ENCODE measurements at places on chromosomes 12 and 14. TPM values are rescaled to one million over a fixed set of nuclear protein-coding genes. Genes with fewer than 3 reads are reported as not detected.

The FAM186B gene
- 0.85 TPM for total RNA-seq

DNA sequence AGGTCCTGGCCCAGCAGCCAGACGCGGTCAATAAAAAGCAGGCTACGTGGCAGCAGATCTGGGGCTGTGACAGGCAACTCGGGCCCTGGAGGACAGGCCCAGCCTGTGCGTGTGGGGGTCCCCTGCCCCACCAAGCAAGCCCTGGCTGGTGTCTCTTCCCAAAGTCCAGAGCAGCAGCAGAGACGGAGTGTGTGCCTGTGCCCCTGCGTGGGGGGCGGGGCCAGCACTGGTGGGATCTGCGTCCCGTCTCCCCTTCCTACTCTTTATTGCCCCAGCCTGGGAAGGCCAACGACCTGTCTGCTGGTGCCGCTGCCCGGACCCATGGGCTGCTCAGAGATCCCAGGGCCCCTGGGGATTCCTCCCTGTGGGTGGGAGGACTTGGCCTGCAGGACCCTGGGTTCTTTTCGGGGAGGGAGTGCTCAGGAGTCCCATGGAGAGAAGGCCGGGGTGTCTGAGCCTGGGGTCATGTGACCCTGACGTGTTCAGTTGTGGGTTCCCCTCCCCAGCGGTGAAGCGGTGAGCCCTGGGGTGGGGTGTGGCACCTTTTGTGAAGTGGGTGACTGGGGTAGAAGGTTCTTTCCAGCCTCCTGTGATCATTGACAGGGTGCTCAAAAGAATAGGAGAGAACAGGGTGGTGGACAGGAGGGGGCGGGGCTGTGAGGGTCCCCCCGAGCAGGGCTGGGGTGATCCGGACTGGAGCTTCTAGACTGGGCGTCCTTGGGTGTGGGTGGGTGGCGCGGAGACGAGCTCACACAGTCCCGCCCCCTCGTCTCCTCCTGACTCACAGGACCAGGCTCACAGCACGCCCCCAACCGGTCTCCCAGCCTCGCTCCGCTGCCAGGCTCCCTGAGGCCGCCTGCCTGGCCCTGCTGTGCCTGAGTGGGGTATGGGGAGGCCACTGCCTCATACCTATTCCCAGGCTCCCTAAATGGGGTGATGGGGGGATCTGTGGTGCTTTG is 22.4 kb downstream of the ASPG start:
- no peaks in the 10 kb centered on the region for H3K36me3 ChIP-seq
- H3K4me3 ChIP-seq, result no peak overlapping the region
- H3K4me1 ChIP-seq, result no peaks in the 10 kb centered on the region
- no peaks in the 10 kb centered on the region for H3K27me3 ChIP-seq
- peak; percentile 79 for DNase-seq

GRCh38 chr12:118103201-118103600 is 610 bp downstream of the VSIG10 start:
- DNase-seq, result peak; percentile 66
- no peaks in the 10 kb centered on the region for H3K36me3 ChIP-seq
- no peaks in the 10 kb centered on the region for H3K27me3 ChIP-seq

- no peak overlapping the region for H3K4me3 ChIP-seq
- no peaks in the 10 kb centered on the region for H3K27me3 ChIP-seq
- no peaks in the 10 kb centered on the region for H3K36me3 ChIP-seq
- H3K4me1 ChIP-seq, result no peaks in the 10 kb centered on the region
Measured at GRCh38 chr12:8508223-8508622, 5.1 kb upstream of the CLEC4D start.

The PRICKLE1 gene
- total RNA-seq, result 21.7 TPM

GRCh38 chr12:7141351-7142005 is 11.3 kb downstream of the CLSTN3 start:
- peaks cover 43% of the 10 kb centered on the region for H3K36me3 ChIP-seq
- no peaks in the 10 kb centered on the region for H3K27me3 ChIP-seq
- no peak overlapping the region for H3K4me3 ChIP-seq
- no peaks in the 10 kb centered on the region for H3K4me1 ChIP-seq
- no peak for DNase-seq

- no peak overlapping the region for H3K4me3 ChIP-seq
- no peaks in the 10 kb centered on the region for H3K27me3 ChIP-seq
- no peak overlapping the region for H3K27ac ChIP-seq
- no peaks in the 10 kb centered on the region for H3K4me1 ChIP-seq
- no peaks in the 10 kb centered on the region for H3K36me3 ChIP-seq
- DNase-seq, result no peak
Measured at GRCh38 chr14:100540926-100541620, 46.1 kb downstream of the BEGAIN start.

The LYZ gene
- total RNA-seq, result 70.9 TPM

DNA sequence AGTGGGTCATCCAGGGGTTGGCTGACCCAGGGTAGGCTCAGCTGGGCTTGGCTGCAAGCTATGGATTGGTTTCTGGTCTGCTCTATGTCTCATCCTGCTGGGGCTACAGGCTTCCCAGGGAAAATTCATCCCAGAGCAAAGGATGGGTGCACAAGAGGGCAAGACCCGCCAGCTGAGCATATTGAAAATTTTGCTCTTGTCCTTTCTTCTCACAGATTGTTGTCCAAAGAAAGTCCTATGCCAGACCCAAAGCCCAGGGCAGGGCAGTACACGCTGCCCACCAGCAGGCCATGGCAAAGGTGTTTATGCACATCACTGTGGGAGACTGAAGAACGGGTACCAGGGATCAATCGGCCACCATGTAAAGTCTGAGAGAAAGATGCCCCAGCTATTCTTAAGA is 95.3 kb upstream of the PARP11 start:
- DNase-seq, result no peak
- H3K4me3 ChIP-seq, result no peak overlapping the region
- H3K27me3 ChIP-seq, result no peaks in the 10 kb centered on the region
- H3K36me3 ChIP-seq, result no peaks in the 10 kb centered on the region

DNA sequence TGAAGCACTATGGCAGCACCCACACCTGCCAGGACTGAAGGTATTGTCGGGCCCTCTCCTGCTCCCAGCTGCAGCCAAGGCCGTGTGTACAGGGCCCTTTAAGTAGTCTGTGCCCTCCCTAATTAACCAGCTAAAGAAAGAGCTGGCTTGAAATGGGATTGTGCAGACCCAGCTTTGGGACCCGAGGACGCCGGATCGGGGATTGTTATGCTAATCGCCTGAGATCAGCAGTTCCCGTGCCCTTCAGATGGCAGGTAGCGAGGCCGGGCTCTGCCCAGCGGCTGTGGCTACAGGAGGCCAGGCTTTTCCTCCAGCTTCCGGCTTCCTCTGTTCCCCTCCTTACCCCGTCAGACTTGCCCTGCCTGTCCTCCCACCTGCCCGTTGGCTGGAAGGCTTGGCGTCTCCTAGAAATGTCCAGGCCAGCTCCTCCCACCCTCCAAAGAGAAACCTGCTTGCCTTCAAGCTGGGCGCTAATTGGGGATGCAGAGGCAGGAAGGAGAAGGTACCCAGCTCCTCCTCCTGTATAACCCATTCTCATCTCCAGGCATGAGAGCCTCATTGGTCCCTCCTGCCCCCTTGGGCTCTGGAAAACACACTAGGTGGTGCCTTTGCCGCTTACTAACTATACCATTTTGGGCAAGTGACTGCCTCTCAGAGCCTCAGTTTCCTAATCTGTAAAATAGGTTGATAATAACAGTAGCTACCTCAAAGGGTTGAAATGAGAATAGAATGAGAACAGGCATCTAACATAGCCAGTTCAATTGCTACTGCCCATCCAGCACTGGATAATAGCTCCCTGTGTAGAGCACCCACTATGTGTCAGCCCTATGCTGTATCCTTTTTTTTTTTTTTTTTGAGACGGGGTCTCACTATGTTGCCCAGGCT is 25.8 kb upstream of the MSI1 start:
- no peaks in the 10 kb centered on the region for H3K27me3 ChIP-seq
- DNase-seq, result peak; percentile 82
- H3K36me3 ChIP-seq, result no peaks in the 10 kb centered on the region
- H3K4me3 ChIP-seq, result no peak overlapping the region

- H3K27me3 ChIP-seq, result no peaks in the 10 kb centered on the region
- peak; percentile 75 for DNase-seq
- no peak overlapping the region for H3K27ac ChIP-seq
Measured at GRCh38 chr14:93986955-93987354, 10.1 kb upstream of the CCDC197 start.

The SLC15A5 gene
- not detected for total RNA-seq

- no peaks in the 10 kb centered on the region for H3K36me3 ChIP-seq
- H3K4me1 ChIP-seq, result no peaks in the 10 kb centered on the region
- no peak overlapping the region for H3K4me3 ChIP-seq
- DNase-seq, result no peak
- H3K27me3 ChIP-seq, result no peaks in the 10 kb centered on the region
- H3K27ac ChIP-seq, result no peak overlapping the region
Measured at GRCh38 chr12:46559311-46559710, 186.7 kb upstream of the SLC38A2 start.

DNA sequence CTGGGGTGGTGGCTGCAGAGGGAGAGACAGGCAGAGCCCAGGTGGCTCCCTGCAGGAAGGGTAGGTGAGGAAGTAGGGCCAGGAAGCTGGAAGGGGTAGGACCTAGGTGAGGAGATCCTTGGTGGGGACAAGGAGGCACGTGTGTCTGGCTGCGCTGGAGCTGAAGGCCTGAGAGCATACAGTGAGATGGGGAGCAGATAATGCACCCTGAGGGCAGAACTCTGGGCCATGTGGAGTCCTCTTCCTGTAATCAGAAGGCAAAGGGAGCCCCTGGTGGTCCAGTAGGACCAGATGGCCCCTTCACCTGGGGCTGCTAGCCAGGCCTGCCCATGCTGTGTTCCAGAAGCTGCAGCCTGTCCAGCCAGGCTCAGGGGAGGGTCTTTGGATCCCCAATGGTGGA is 15.3 kb upstream of the KRT80 start:
- no peaks in the 10 kb centered on the region for H3K27me3 ChIP-seq
- DNase-seq, result peak; percentile 39
- peaks cover 9% of the 10 kb centered on the region for H3K4me1 ChIP-seq
- H3K27ac ChIP-seq, result no peak overlapping the region
- H3K36me3 ChIP-seq, result no peaks in the 10 kb centered on the region

The WNT5B gene
- total RNA-seq, result 4.8 TPM

DNA sequence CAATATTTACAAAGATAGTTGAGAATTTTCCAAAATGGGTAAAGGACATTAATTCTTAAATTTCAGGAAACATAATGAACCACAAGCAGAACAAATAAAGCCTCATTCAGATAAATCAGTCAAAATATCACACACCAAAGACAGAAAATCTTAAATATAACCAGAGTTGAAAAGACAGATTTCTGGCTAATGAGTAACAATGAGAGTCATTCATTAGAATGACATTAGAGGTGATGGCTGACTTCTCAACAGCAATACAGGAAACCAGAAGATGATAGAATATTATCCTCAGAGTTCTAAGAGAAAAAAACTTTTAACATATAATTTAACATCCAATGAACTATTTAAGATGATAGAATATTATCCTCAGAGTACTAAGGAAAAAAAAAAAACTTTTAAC is 124.2 kb downstream of the DENND5B start:
- no peaks in the 10 kb centered on the region for H3K27me3 ChIP-seq
- DNase-seq, result no peak
- no peaks in the 10 kb centered on the region for H3K36me3 ChIP-seq

The ARMH4 gene
- 4.9 TPM for total RNA-seq

The DLK1 gene
- not detected for total RNA-seq

All from kidney (tissue), 22 donors.